ENCODE measurements at places on chromosomes 1 and 21.

DNA sequence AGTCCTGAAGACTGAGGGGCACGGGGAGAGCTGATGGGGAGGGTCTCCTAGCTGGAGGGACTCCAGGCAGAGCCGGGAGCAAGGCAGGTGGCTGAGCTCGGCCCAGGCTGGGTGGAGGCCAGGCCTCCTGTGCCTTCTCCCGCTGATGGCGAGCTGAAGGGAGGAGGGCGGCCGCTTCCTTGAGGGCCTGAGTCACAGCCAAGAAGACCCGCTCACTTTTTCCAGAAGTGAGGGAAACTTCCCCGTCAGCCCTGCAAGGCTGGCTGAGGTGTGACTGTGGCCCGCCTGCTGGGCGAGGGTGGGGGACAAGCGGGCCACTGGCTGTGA, 1.7 kb upstream of the VWA1 start:
- no peak for DNase-seq

DNA sequence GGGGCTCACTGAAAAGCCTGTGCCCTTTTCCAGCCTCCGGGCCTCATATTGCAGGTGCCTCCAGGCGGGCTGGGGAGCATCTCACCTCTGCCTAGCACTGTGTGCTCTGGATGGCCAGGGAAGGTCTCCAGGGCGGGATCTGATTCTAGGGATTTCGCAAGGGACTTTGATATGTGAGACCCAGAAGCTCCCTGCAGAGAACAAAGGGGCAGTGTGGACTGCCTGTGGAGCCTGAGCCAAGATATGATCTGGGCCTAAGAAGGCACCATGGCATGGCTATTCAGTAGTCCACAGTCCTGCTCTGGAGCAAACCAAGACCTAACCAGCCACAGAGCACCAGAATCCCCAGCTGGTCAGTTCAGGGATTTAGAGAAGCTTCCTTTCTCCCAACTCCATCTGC, 157.2 kb downstream of the ST6GALNAC5 start:
- DNase-seq = no peak

DNA sequence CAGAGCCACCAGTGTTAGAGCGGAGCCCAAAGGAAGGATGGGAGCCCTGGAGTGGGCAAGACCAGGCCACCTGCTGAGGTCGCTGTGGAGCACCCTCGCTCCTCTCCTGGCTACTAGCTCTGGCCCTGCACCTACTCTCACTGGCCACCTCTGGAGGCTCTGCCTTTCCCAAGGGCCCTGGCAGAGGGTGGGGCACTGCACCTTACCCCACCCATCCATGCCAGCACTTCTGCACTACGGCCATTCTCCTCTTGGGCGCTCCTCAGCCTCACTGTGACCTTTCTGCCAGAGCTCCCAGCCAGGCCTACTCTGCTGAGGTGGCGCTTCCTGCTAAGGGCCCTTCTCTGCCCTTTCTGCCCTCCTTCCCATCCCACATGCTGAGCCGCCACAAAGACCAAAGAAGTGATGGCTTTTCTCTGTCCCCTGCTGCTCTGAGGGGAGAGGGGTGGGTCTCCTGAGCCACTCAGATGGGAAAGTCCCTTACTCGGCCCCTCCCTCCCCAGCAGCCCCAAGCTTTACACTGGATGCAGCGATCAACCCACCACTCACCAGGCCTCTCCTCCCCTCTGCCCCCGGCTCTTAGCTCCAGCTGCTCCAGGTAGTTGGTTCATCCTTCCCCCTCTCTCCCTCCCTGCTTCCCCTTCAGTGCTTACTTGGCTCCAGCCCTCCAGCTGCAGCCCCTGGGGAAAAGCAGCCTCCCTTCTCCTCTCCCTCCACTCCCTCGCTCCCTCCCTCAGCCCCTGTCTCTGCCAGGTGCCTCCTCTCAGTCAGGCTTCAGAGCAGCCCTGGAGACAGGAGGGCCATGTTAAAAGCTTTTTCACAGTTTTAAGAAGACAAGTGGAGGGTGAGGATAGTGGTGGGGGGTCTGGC, 14.8 kb upstream of the TMEM222 start:
- no peak for DNase-seq

GRCh38 chr1:7590426-7590790, 180.7 kb upstream of the VAMP3 start:
- no peak for DNase-seq

DNA sequence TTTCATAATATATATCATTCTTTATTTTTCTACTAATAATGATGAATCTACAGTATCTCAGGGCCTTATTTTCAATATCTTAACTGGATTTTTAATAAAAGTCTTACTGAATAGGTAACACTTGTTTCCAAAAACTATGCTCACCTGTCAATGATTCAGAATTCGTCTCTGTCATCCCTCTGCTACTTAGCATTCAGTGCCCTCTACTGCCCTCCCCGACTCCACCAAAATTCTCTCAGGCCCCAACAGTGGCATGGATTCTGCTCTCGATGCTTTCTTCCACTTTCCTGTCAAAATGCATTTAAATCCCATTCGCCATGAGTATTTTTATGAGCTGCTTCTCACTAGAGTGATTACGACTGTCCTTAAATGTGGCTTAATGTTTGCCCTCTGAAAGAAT, 10.5 kb upstream of the BACH1 start:
- DNase-seq = no peak

DNA sequence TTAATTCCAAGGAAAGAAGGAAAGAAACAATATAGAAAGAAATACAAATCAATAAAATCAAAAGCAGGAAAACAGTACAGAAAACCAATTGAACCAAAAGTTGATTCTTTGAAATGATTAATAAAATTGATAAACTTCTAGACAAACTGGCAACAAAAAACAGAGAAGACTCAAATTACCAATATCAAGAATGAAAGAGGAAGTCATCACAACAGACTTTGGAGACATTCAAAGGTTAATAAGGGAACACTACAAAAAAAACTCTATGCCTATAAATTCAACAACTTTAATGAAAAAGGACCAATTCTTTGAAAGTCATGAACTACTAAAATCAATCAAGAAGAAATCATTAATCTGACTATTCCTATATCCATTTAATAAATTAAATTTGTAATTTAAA, 329.3 kb upstream of the NR5A2 start:
- DNase-seq = no peak

DNA sequence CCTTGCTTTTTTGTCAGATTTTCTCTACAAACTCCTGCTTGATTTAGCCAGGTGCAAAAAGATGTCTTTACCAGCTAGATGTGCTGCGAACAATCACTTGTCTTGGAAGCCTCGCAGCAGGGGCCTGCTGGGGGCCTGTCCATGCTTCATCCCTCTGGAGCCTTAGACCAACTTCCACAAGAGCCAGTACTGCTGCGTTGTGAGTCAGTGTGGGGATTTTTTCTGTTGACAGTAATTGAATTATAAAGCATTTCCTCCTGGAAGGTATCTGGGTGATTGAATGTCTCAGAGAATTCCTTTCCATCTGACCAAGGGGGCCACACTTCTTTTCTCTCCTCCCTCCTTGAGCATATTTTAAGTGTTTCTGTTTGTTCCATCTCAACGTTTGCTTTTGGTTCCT, 40.4 kb upstream of the LDLRAP1 start:
- DNase-seq = no peak

GRCh38 chr1:205577874-205578658, 53.7 kb downstream of the ELK4 start:
- no peak for DNase-seq

- no peak for DNase-seq
These were observed 16.5 kb upstream of the RIMKLA start for GRCh38 chr1:42364089-42364488.

GRCh38 chr1:22112554-22112953, 30.3 kb downstream of the WNT4 start:
- DNase-seq = no peak

- DNase-seq = no peak
These were observed 221.1 kb downstream of the KCNJ6 start for GRCh38 chr21:37695111-37695510.

DNA sequence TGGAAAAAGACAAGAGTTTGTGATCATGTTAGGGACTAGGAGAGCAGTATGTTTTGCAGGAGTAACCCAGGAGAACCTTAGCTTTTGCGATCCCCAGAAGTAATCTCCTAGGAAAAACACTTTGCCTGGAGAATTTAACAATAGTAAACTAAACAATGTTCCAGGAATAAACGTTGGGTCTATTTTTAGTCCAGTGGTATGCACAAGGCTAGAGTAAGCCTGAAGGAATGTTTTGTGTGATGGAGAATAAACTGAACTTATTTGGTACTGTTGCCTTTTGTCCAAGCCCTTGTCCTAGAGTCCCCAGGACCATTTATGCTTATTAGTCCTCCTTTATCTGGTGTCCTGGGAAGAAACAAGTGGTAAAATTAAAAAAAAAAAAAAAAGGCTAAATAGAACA, 28.7 kb upstream of the RGS5 start:
- DNase-seq = no peak

- no peak for DNase-seq
These were observed 40.5 kb upstream of the SRP9 start for GRCh38 chr1:225737161-225737560.

GRCh38 chr1:222283147-222283768, 264.6 kb downstream of the HHIPL2 start:
- peak; percentile 26 for DNase-seq

GRCh38 chr1:239987103-239987745, 104.5 kb upstream of the FMN2 start:
- peak; percentile 41 for DNase-seq

DNA sequence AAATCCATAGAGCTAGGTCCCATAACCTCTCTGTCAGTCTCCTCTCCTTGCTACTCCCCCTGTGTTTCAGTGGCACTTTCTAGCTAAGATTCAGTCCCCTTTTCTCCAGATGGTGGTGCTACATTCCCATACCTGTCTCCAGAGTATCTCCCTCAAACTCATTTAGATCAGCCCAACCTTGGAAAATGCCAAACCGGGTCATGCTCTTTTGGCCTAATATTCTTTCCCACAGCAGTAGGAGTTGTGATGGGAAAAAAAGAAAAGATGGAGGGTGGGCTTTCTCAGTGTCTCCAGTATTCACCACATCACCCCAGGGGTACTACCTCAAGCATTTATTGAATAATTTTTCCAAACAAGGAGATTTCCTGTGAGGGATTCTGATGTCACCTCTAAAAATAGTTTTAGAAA, 3.2 kb upstream of the RXFP4 start:
- peak; percentile 71 for DNase-seq

DNA sequence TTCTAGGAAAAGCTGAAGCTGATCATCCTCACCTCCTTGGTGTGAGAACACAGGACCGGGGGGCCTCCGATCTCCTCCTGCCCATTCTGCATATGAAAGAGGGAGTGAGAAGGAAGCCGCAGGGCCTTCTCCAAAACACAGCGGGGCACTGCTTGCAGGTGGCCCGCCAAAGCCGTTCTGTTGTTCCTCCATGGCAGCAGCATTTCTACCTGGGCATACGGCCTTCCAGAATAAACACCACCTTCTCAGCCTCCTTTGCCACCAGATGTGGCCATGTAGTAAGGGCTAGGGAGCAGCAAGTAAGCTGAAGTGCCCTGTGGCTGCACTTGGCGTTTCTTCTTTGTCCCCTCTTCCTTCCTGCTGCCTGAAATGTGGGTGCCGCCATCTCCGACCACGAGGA, 214.9 kb downstream of the TOMM20 start:
- no peak for DNase-seq

DNA sequence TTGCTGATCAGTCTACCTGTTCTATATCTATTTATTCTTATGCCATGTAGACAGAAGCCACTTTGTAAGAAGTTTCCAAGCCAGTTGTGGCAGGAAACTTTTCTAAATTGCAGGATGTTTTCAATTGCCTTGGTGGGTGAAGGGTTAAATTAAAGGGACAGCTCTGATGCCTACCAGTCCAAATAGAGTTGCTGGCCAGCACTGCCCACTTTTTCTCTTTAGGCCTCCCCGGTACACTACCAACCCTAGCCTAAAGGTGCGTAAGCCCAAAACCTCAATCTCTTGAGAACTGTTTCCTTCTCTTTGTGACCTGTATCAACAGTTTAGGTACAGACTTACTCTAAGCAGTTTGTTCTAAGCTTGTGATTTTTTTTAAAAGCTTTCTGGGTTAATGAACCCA, 15.5 kb downstream of the SUSD4 start:
- DNase-seq = no peak

DNA sequence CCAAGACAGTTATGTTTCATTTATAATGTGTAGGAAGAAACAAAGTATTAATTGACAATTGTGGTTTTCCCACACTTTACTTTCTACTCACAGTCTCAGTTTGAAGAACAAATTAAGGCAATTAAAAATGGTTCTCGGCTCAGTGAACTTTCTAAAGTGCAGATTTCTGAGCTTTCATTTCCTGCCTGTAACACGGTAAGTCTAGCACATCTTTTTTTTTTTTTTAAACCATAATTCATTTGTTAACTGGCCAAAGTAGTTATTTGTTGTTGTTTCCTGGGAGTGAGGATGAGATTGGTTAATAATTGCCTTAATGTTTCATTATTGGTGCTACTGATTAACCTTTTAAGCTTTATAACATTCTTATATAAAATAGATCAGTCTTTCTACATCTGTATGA, 75.1 kb downstream of the VPS26C start:
- no peak for DNase-seq

- DNase-seq = no peak
These were observed 20.7 kb downstream of the IGSF21 start for GRCh38 chr1:18128298-18128697.

GRCh38 chr1:110770832-110771231, 96.1 kb upstream of the KCNA3 start:
- DNase-seq = no peak

GRCh38 chr1:28428990-28429520, 59.5 kb downstream of the PHACTR4 start:
- no peak for DNase-seq

DNA sequence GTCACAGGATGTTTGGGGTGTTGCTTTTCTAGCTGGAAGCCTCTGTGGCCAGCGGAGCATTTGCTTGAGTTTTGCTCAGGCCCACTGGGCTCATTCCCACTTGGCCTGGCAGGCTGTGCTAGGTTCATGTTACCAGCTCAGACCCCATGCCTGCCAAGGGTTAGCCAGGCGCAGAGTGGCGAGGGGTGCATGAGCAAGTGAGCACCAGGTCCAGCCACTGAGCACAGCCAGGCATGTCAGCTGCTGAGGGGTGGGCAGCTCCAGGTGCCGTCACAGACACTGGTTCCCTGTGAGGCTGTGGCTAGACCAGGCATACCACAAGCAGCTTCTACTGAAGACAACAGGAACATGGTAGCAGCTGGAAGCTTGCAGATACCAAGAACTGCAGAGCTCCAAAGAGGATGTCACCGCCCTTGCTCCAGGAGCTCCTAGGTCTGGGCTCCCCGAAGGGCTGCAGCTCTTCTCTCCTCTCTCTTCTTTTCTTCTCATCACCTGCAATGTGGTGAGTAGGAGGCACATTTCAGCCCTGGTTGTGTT, 52.0 kb upstream of the CYYR1 start:
- no peak for DNase-seq

DNA sequence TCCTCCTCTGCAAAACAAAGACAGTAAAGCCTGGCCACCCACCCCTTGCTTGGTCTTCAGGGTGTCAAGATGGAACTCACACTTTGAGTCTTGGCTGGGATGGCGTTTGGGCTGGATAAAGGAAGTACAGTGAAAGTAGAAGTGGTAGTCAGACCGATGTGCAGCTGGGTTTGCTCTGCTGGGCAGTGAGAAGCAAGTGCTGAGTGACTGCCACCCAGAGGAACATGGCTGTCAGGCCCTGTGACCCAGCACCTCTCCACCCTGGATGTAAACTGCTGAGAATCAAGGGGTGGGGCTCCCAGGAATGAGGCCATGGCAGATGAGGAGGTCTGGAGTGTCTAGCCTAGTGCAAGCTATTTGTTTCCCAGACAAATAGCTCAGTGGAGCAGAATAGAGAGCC, 51.2 kb downstream of the POFUT2 start:
- no peak for DNase-seq

GRCh38 chr1:99500541-99500940, 145.4 kb upstream of the PALMD start:
- no peak for DNase-seq
